Hypothalamus (tissue), 51 donors: ENCODE measurements at places on chromosomes 3 and 15.

GRCh38 chr3:142888099-142888480 is 793 bp downstream of the PCOLCE2 start:
- DNase-seq, result no peak

DNA sequence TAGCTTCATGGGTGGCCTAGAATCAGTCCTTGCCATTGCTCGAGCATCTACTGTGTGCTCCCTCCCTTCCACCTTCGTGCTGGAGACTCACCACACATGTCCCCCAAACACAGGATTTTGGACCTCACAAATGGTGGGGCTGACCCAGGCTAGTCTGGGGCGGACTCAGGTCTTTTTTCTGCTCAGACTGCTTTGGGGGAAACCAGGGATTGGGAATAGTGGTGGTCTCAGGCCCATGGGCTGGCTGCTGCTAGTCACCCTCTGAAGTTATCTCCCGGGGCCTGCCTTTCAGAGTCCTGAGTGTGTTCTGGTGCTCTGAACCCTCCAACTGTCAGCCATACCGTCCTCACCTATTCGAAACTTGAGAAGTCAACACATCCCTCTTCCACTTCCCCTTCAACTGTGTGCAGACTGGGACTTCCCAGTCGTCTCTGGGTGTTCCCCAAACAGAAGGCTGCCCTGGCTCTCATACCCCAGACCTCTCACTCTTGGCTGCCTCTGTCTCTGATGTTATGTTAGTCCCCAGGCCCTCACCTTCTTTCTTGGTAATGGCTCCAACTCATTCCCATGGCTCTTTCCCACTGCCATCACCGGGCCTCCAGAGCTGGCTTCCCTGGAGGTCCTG is 46.0 kb downstream of the PPCDC start:
- DNase-seq, result no peak

- peak; percentile 51 for DNase-seq
Observed at GRCh38 chr3:53044711-53045517, 959 bp downstream of the SFMBT1 start.

DNA sequence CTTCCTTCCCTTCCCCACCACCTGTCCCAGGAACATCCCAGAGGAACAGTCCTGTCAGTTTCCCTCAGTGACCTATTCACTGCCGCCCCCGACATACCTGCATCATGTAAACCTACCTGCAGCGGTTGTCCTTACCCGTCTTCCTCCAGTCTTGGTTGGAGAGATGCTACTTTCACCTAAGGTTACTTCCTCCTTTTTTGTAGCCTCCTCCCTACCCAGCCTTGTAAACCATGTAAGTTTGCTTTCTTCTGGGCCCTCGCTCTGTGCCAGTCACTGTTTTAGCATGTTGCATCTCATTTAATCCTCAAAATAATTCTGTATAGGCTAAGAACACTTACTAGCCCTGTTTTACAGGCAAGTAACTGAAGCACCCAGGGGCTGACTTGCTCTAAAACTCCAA is 58.3 kb downstream of the GPR171 start:
- DNase-seq, result no peak

DNA sequence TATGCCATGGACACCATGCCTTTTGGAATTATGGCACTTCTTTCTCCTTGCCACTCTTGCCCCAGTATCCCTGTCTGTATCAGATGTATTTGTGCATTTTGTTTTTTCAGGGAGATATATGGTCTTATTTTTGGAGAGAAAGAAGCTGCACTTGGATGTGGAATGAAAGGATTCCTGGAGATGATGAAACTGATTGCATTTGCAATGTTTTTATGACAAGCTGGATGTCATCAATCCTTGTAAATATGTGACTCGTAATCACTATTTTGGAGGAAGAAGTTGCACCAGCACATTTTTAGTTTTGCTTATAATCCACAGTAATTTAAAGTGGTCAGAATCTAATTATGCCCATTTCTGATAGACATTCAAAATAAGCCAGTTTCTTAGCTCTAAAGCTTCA is 165.0 kb downstream of the NR1D2 start:
- no peak for DNase-seq

- DNase-seq, result peak; percentile 27
Observed at GRCh38 chr15:40338041-40338657, 2.6 kb downstream of the CCDC9B start.

DNA sequence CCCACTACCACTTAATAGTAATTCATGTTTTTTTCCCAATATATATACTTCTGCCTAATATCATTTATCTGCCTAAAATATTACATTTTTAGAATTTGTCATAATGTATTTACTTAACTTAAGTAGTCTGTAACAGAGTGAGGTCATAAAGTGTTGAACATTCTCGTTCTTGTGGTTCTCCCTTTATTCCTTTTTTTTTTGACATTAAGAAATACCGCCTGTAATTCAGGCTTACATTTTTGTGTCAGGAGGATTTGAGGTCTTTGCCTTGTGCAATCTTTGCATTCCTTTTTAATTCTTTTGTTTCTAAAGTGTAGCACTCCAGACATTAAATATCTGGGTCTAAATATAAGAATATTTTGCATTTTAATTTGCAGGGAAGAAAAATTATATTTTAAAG is 315.4 kb downstream of the PTPRG start:
- no peak for DNase-seq

GRCh38 chr3:4289044-4289443 is 14.1 kb upstream of the SETMAR start:
- DNase-seq, result no peak

- no peak for DNase-seq
Observed at GRCh38 chr15:48408327-48408726, 77.1 kb downstream of the DUT start.

- no peak for DNase-seq
Observed at GRCh38 chr3:129603991-129604749, 2.3 kb downstream of the PLXND1 start.

DNA sequence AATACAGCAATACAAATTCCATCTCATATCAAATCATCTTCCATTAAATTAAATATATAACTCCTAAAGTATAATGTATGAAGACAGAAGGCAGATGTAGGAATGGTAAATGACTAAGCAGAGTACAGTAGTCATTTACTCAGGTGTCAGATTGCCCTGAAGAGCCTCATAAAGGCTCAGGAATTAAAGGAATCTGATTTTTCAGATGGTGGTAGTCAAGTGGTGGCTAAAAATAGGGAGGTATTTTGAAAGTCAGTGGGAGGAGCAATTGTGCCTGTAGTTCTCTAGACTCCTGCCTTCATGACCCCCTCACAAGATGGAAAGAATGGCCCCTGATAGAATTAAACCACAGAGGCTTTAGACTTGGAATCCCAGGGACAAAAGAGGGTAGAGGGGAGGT is 142.7 kb upstream of the SYNPR start:
- DNase-seq, result no peak

DNA sequence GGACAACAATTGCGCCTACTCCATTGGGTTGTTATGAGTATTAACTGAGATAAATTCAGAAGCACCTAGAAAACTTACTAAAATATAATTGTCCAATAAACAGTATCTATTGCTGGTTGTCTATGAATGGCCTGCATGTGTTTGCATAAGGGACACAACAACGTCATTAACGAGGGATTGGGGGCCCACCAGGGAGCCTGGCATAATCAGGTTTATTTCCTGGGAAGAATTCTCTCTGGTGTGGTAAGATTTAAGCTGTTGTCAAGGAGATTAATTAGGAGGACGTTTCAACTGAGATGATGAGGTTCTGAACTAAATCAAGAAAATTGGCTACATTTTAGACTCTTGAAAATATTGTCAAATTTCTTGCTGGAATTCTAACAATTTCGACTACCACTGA is 176.1 kb upstream of the CDIN1 start:
- no peak for DNase-seq

- DNase-seq, result no peak
Observed at GRCh38 chr15:77589839-77590238, 42.9 kb downstream of the LINGO1 start.

GRCh38 chr3:194941956-194942511 is 256.4 kb downstream of the FAM43A start:
- DNase-seq, result no peak

DNA sequence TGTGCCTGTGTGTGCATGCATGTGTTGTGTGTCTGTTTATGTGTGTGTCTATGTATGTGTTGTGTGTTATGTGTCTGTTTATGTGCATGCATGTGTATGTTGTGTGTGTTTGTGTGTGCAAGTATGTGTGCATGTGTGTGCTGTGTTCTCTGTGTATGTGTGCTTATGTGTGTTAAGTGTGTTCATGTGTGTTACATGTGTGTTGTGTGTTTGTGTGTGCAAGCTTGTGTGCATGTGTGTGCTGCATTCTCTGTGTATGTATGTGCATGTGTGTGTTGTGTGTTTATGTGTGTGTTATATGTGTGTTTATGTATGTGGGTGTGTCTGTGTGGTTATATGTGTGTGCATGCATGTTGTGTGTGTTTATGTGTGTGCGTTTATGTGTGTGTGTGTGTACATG is 14.9 kb downstream of the UROC1 start:
- DNase-seq, result no peak

DNA sequence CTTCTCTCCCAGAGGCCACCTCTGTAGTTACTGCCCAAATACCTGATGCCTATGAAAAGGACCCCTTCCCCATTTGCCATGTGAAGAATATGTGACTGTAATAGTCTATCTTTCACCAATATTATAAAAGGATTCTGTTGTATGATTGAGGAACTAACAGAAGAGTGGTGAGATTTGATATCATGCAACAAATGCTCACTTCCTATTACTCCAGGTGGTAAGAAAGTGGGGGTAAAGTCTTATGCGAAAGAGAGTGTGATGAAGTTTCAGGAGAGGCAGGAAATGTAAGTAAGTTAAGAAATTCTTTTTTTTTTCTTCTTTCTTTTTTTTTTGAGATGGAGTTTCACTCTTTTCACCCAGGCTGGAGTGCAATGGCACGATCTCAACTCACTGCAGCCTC is 24.4 kb upstream of the RAP2B start:
- DNase-seq, result no peak

GRCh38 chr3:152196782-152197181 is 71.9 kb upstream of the MBNL1 start:
- no peak for DNase-seq

DNA sequence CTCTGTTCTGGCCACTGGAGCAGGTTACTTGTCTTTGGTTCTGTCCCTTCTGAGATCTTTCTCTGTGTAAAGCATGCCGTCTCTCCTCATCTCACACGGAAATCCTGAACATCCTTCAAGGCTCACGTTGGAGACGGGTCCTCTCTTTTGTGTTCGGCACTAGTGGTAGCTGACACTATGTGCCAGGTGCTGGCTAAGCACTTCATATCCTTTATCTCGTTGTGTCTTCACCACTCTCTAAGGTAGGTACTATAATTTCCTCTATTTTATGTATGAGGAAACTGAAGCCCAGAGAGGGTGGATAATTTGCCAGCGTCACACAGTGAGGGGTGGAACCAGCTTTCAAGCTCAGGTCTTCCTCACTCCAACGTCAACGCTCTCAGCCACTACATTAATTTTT is 1.2 kb downstream of the IFT122 start:
- no peak for DNase-seq

- DNase-seq, result no peak
Observed at GRCh38 chr15:25059698-25060471, 105.1 kb downstream of the SNRPN start.

DNA sequence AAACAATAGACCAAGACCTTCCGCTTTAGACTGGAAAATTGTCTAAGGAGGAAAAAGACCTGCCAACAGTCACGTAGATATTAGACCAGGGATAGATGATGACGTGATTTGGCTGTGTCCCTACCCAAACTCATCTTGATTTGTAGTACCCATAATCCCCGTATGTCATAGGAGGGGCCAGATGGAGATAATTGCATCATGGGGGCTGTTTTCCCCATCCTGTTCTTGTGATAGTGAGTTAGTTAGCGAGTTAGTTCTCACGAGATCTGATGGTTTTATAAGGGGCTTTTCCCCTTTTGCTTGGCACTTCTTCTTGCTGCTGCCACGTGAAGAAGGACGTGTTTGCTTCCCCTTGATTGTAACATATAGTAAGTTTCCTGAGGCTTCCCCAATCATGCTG is 31.7 kb upstream of the SUCLG2 start:
- no peak for DNase-seq

DNA sequence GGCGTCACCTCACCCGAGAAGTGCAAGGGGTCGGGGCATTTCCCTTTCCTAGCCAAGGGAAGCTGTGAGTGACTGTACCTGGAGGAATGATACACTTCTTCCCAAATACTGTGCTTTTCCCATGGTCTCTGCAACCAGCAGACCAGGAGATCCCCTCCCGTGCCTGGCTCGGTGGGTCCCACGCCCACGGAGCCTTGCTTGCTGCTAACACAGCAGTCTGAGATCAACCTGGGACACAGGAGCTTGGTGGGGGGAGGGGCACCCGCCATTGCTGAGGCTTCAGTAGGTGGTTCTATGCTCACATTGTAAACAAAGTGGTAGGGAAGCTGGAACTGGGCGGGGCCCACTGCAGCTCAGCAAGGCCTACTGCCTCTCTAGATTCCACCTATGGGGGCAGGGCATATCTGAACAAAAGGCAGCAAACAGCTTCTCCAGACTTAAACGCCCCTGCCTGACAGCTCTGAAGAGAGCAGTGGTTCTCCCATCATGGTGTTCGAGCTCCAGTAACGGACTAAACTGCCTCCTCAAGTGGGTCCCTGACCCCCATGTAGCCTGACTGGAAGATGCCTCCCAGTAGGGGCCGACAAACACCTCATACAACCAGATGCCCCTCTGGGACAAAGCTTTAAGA is 31.4 kb upstream of the ABHD5 start:
- DNase-seq, result no peak

DNA sequence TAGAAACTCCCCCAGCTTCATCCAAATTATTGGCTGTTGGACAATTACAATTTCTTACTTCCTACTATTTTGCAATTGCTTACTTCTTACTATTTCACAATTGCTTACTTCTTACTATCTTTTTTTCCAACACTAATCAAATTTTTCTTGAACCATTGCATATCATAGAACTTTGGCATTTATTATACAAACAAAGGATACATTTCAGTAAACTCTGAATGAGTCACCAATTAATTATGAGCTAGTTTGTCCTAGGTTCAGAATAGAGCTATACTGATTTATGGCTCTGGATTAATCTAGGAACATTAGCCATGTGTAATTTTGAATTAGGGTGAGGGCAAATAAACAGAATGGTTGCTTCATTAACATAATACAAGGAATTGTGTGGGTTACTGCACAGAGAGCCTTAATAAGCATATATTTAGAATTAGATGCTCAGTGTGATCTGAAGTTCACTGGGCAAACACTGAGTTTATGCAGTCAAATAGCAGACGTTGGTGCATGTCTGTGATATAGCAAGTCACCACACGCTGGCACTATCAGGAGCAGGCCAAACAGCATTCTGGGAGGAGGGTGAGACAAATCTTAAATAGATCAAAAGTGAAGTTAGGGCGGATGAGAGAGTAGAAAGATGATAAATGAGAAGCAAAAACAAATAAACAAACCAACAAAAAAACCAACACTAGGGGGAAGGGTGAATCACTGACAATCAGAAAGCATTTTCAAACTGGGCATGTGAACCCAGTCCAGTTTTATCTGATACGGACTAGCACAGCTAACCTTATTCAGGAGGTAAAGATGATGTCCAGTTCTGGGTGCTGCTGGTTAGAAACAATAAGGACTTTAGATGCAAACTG is 21.5 kb downstream of the GABRR3 start:
- no peak for DNase-seq

- DNase-seq, result no peak
Observed at GRCh38 chr3:189232790-189233189, 61.0 kb downstream of the TPRG1 start.

- no peak for DNase-seq
Observed at GRCh38 chr3:55434789-55435188, 52.3 kb downstream of the WNT5A start.
